A549 (cell line): ENCODE measurements at places on chromosomes 4 and X.

DNA sequence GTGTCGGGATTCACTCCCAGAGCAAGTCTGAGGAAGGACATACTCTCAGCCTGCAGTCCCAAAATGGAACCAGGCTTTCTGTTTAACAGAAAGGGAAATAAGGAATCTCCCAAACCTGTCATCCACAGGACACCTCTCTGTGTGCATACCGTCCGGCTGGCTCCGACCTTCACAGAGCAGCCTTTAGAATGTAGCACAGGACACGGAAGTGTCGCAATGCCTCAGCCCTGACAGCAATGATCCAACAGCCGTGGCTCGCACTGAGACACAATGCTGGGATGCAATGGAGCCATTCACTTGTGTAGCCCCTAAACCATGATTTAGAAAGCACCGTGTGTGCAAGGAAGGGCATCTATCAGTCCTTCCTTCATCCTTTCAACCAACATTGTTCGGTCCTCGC, 15.5 kb upstream of the HELT start:
- DNase-seq: no peak

DNA sequence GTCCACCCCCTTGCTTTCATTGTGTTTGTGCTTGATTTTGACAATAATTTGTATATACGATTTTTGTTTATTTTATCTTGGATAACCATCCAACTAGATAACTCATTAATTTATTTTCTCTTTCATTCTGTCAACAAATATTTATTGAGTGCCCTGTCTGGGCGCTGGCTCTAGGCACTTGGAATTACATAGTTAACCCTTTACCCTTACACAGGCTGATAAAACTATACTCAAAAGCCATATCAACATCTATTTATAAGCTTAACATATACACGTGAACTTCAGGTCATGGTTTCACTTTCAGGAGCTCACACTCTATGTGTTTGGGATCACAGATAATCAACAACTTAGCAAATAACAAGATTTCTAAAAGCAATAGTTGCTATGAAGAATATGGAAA, 226.3 kb upstream of the PPARGC1A start:
- DNase-seq: no peak

DNA sequence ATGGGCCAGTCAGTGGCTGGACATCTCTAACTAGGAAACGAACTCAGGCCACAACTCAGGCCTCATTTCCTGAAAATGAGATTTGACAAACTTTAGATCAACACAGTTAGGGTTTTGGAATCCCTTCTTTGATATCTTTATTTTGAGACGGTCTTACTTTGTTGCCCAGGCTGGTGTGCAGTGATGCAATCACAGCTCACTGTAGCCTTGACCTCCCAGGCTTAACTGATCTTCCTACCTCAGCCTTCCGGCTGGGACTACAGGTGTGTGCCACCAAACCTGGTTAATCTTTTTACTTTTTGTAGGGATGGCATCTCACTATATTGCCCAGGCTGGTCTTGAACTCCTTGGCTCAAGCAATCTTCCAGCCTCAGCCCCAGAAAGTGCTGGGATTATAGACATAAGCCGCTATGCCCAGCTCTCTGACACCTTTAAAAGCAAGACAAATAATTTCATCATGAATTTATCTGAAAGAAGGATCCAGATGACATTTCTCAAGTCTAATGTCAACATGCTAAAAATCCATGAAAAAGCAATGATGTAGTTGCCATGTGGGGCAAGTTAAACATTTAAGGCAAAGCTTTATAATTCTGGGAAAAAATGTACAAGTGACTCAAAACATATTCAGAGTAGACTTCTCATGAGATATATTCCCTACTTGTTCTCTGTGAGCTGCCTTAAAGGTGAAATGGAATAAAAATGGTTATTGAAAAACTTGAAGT, 89.1 kb upstream of the CBR4 start:
- no peak for DNase-seq

DNA sequence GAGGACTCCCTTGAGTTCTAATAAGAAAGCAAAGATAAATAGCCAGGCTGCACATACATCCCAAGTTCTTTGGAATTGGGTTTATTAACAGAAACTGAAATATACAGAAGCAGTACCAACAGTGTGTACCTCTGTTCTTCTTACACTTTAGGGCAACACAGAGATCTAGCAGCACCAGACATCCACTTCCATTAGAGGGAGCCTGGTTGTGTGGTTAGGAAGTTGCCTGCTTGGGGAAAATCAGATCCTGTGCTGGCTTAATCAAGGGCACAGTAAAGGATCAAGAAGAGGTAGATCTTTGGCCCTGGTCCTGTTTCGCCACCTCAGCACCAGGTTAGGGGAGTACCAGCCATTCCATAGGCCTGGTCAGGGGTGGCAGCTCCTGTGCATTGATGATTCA, 231.1 kb upstream of the ARHGAP24 start:
- no peak for DNase-seq

- peak; percentile 17 for DNase-seq
Measured at GRCh38 chrX:12115377-12115776, 22.9 kb upstream of the FRMPD4 start.

- no peak for DNase-seq
Measured at GRCh38 chr4:77927991-77928925, 65.6 kb downstream of the MRPL1 start.

- no peak for DNase-seq
Measured at GRCh38 chr4:26873391-26874026, 12.9 kb downstream of the STIM2 start.

DNA sequence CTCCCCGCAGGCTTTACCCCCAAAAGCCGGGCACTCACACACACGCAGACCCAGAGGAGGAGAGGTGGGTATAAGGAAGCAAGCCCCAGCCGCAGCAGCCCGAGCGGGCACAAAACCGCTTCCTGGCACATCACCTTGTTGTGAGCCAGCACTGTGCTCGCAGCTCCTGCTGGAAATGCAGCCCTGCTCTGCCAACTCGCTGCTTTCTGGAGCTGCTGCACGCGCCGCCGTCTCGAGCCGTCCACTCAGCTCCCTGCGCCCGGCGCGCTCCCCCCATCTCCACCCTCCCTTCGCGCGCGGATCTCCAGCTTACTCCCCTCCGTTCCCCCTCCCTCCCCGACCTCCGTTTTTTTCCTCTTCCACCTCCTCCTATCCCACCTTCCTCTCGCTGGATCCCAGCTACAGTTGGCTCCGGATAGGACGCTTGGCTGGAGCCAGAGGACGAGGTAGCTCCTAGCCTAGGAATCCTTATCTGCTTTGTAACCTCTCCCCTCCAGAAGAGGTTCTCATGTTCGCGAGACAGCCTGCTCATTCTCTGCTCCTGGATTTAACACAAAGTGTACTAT, at the start of gene SPOCK3:
Gene SPOCK3, minus strand, starts transcription at position 179 of the 566 bp plus-strand sequence.
- DNase-seq: peak; percentile 17

GRCh38 chr4:8089862-8090261, 68.8 kb downstream of the ABLIM2 start:
- no peak for DNase-seq

GRCh38 chrX:134484039-134484438, 24.1 kb downstream of the HPRT1 start:
- DNase-seq: peak; percentile 7

DNA sequence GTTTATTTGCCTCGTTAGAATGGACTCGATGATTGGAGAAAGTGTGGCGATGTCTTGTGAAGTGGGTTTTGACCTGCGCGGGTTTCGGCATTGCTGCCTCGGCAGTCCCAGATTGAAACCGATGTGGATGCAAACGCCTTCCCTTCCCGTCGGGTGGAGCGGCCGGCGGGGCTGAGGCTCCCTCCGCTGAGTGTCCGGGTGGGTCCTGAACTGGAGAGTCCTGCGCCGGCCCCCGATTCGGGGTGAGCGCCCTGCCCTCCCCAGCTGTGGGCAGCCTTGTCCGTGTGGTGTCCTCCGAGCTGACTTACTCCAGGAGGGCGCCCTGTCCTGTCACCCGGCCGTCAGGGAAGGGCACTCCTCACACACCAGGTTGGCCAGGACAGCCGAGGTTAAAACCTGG, 75.3 kb upstream of the PSAPL1 start:
- no peak for DNase-seq

DNA sequence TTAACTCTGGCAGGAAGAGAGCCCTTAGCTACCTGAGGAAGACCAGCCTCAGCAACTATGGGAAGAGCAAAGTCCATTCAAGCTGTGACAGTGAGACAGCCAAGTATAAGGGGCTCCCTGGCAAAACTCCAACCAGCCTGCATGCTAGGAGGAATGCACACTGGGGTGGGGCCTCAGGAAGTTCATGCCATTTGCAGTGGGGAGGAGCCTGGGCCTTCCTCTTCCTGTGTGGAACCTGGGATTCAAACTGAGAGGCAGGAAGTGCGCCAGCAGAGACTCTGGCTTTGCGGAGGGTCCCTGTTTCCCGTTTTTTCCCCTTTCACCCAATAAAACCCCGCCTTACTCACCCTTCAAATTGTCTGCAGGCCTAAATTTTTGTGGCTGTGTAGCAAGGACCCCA, 33.0 kb downstream of the TFDP3 start:
- no peak for DNase-seq

- peak; percentile 19 for DNase-seq
Measured at GRCh38 chrX:49840679-49841078, 11.6 kb downstream of the PAGE4 start.

GRCh38 chrX:75369721-75370120, 95.8 kb downstream of the UPRT start:
- no peak for DNase-seq

DNA sequence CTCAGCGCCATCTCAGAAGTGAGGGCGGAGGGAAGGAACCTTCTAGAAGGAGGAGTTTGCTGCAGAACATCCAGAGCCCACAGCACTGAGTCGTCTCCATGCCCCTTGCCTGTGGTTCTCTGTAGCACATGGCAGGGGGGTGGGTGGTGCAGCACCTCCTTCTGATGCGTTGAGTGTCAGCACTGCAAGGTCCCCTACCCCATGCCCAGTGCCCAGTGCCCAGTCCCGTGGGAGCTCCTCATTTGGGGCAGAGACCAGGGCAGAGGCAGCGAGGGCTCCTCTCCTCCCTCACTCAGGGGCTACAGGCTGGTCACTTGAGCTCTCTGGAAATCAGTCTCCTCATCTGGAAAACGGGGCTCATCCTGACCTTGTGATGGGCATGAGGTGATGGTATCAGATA, 78.1 kb downstream of the HTRA3 start:
- no peak for DNase-seq

DNA sequence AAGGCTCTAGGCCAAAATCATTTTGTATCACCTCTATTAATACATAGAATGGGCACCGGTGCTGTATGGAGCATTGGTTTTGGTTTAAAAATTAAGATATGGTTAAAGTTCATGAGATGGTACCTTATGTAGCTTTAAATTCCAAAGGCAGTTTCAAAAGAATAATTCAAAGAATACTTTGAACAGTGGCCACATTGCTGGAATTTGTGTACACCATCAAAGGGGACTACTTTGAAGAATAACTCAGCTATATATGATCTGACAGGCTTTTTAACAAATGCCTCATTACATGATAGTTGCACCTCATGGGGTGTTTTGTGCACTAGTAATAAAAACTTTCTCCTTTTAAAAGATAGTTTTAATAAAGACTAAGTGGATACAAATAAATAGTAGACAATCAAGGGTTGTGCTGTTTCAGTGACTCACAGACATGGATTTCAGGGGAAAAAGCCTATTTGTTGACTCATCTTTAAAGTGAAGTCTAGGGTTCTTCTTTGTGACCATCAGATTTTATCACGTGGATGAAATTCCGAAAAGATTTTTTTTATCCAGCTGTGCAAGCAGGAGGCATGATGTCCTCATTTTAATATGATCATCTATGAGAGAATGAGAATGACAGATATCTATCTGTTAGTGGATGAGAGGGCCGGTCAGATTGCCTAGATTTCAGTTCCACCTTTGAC, 12.8 kb downstream of the MTM1 start:
- peak; percentile 14 for DNase-seq

- no peak for DNase-seq
Measured at GRCh38 chr4:79253168-79253567, 72.7 kb downstream of the NAA11 start.

DNA sequence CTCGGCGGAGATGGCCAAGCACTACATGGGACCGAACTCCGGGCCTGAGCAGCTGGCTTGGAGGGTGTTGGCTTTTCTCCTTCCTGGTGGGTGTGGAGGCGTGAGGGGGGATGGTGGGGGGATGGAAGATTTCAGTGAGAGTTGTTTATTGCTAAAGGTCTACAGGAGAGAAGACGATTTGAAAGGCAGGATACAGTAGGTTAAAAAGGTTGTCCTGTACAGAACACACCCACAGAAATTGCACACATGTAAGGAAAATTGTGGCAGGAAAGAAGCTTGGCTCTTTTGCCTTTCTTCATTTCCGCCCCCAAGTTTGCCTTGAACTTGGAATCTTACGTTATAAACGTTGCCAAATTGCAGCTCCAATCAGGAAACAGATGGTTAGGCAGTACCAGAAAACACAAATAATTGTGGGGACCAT, 74.1 kb upstream of the STOX2 start:
- DNase-seq: no peak

GRCh38 chr4:155712846-155713245, 46.0 kb upstream of the GUCY1B1 start:
- no peak for DNase-seq

GRCh38 chr4:157572284-157572683, 351.8 kb downstream of the GRIA2 start:
- DNase-seq: no peak

DNA sequence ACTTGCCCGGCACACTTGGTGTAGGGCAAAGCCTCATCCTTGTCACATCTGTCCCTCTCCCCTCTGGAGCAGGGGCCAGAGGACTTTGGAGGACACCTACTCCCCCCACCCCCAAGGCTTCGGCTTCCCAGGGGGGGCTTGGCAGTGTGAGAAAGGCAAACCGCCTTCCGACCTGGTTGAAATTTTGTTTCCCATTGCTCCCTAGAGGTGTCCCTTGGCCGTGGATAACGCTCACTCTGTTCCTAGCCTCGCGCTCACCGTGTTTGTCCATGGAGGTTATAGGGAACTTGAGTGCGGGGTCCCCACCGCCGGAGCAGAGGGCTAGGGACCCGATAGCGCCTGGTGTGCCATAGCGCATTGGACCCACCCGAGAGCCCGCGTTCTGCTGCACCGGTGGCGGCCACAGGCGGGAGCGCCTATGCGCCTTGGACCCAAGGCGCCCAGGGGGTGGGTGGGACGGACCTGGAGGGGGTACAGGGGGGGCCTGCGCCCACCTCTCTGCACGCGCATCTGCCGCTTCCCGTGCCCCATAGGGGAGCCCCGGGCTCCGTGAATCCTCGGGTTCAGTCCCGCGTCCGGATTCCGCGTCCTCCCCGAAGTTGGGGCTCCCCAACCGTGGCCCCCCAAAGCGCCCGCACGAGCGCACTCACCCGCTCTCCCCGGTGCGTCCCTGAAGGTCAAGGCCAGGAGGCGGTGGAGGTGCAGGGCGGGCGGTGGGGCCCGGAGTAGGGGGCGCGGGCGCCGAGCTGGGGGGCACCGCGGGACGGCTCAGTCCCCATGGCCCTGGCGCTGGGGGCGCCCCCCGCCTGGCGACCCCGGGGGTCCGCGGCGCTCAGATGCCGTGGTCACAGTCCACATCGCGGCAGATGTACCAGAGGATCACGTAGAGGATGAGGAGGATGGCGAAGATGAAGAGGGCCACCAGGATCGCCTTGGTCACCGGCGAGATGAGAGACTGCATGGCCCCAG, 82.7 kb upstream of the DHRSX start:
- no peak for DNase-seq

- DNase-seq: no peak
Measured at GRCh38 chr4:81684352-81684751, 212.6 kb upstream of the RASGEF1B start.
